Daoy (cell line): ENCODE measurements at places on chromosomes 7 and 10.

- DNase-seq, result peak; percentile 45
Observed at GRCh38 chr7:108311446-108312168, 144.6 kb downstream of the NRCAM start.

DNA sequence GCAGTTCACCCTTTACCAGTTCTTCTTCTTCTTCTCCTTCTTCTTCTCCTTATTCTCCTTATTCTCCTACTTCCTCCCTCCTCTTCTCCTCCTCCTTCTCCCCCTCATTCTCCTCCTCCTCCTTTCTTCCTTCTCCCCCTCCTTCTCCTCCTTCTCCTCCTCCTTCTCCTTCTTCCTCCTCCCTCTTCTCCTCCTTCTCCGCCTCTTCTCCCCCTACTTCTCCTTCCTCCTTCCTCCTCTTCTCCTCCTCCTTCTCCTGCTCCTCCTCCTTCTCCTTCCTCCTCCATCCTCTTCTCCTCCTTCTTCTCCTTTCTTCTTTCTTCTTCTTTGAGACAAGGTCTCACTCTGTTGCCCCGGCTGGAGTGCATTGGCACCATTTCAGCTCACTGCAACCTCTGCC is 58.0 kb upstream of the LRGUK start:
- DNase-seq, result no peak

DNA sequence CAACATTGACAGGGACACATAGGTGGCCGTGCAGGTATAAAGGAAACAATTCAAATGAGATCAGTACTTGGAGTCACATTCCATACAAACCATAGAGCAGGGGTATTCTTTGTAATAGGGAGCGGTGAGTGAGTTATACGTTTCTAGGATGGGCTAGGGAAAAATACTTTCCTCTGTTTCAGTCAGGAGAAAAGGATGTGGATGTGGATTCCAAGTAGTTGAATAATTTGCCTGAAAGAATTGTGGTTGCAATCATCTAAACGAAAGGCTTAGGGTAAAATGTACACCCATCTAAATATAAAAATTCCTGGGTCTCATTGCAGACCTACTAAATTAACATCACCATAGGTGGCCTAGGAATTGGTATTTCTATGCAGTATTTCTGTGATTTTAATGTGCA is 270.7 kb upstream of the IGFBP3 start:
- DNase-seq, result no peak

GRCh38 chr10:96768136-96768535 is 47.8 kb upstream of the PIK3AP1 start:
- DNase-seq, result no peak

- peak; percentile 99 for DNase-seq
Observed at GRCh38 chr7:132065193-132065988, 509.0 kb upstream of the PODXL start.

GRCh38 chr7:139737221-139738100 is 40.3 kb downstream of the HIPK2 start:
- peak; percentile 54 for DNase-seq

DNA sequence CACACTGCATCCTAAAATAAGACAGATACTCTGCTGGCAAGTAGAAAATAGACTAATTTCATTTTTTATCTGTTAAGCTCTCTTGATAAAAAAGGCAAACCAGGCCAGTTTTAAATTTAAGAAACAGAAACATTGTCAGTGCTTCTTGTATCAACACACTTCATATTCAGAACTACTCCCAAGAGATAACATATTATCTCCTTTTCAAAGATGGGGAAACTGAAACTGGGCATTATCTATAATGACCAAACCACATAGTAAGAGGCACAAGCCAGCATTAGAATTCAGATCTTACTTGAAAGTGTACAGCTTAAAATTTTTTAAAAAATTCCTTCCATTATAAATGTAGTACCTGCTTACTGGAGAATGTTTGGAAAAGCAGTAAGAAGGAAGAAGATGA is 14.7 kb downstream of the SRI start:
- DNase-seq, result no peak

GRCh38 chr10:123044391-123044790 is 35.6 kb downstream of the ACADSB start:
- DNase-seq, result no peak

DNA sequence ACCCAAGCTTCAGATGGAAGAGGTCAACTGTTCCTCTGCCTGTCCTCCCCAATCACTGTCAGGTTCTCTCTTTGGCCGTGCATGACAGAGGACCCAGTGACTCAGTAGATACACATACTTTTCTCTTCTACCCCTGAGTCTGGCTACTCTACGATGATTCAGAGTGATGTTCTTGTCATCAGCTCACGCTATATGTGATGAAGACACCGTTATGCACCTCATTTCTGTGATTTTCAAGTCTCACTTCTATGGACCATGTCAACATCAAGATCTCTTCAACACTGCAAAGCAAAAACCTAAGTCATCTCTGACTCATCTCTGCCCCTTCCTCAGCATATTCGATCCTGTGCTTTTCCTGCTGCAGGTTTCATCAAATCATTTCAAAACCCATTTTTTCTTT is 76.6 kb upstream of the DGKI start:
- DNase-seq, result peak; percentile 51

GRCh38 chr7:155781433-155781832 is 30.8 kb downstream of the SHH start:
- no peak for DNase-seq

GRCh38 chr10:112915590-112916572 is 34.2 kb upstream of the TCF7L2 start:
- DNase-seq, result peak; percentile 75

GRCh38 chr10:58179238-58179637 is 88.5 kb downstream of the IPMK start:
- DNase-seq, result no peak

DNA sequence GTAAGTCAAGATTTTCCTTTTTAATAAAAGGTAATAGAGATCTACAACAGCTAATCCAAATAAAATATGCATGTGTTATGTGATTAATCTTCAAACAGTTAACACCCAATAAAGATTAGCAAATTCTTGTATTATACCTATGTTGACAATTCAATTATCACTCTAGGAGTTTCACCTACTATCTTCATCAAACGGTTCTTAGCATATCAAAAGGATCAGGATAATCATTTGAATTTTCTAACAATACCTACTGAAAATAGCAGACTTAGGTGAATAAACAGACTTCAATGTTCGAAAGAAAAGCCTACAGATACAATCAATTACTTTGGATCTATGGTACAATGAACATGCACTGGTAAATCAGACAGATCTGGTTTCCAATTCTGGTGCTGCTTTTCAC is 268.3 kb downstream of the CACNA2D1 start:
- no peak for DNase-seq

DNA sequence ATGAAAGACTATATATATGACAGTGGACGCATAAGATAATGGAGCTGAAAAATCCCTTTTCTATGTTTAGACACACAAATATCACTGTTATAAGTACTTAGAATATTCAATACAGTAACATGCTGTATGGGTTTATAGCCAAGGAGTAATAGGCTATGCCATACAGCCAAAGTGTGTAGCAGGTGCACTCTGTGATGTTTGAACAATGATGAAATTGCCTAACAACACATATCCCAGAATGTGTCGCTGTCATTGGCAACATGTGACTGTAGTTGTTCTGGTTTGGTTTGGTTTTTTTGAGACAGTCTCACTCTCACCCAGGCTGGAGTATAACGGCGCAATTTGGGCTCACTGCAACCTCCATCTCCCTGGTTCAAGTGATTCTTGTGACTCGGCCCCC is 26.1 kb downstream of the NOM1 start:
- DNase-seq, result no peak

GRCh38 chr7:33981671-33982424 is 76.5 kb downstream of the BMPER start:
- DNase-seq, result peak; percentile 24

GRCh38 chr7:55536619-55537457 is 35.5 kb downstream of the VOPP1 start:
- no peak for DNase-seq

DNA sequence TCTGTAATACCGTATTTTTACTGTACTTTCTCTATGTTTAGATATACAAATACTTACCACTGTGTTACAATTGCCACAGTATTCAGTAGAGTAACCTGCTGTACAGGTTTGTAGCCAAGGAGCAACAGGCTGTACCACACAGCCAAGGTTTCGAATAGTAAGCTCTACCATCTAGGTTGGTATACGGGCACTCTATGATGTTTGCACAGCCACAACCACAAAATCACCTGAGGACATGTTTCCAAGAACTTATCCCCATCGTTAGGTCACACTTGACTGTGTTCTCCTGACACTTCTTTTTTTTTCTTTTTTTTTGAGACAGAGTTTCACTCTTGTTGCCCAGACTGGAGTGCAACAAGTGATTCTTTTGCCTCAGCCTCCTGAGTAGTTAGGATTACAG is 134.6 kb upstream of the TRIM24 start:
- no peak for DNase-seq
